ENCODE measurements at places on chromosomes 3 and 15.

- DNase-seq: no peak
Observed at GRCh38 chr15:91973481-91973880, 120.0 kb downstream of the SLCO3A1 start.

DNA sequence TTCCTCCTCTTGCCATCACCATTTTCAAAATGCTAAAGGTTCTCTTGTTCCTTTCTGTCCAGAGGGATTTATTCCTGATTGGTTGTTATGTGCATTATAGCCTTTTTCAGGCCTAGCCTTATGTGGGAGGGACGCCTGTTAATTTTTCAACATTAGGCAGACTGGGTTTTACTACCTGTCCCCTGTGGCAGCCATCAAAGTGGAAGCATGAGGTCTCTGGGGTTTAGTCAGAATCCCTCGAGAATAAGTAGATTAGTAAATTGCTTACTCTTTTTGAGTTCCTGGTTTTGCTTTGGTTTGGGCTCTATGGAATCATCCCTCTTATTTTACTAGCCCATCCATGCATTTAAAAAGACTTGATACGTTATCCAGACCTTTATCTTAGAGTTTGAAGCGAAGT, 32.4 kb downstream of the PAK2 start:
- DNase-seq: no peak

DNA sequence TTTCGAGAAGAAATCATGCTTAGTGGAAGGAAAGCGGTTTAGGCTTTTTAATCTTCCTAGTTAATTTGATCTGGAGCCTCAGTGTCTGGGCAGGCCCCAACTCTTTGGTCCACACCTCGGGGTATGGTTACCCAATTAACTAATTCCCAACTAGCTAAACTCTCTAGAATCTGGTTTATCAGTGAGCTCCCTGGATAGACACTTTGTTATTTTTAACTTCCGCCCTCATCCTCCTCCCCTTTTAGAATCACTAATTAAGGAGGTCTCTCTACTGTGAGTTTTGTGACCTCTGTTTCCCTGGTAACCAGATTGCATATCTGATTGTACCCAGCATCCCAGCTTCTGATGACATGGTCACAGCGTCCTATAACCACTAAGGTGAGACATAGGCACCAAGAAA, 112.2 kb downstream of the RARB start:
- DNase-seq: no peak

- DNase-seq: no peak
Observed at GRCh38 chr3:126517986-126518778, 609 bp upstream of the UROC1 start.

DNA sequence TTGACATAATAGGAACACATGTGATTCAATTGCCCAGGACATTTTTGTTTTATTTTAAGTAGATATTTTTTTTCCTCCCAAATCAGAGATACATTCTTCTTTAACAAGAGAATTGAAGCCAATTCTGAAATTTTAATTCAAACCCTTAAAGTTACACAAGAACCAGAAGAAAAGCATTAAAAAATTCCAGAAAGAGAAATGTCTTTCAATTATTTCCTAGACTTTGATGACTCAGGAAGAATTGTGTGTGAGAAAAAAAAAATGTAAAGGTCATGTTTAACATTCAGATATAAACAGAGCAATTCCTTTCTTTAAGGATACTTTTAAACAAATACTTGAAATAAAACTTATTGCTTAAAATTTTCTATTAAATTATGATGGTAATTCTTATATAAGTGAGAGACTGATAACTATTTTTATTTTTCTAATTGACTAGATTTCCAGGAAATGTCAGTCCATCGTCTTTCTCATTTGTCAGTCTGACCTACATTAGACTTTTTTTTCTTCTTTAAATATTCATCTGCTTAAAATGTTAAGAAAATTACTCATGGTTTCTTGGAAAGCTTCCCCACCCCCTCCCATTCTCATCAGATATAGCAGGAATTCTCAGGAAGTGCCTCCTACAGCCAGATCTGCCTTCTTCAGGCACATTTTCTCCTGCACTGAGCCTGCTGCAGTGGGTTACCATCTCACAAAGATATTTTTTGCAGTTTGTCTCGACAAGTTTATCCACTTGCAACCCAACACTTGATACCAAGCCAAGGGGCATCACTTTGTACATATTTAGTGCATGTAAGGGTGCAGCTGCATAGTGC, 261.8 kb upstream of the CBLB start:
- DNase-seq: no peak

DNA sequence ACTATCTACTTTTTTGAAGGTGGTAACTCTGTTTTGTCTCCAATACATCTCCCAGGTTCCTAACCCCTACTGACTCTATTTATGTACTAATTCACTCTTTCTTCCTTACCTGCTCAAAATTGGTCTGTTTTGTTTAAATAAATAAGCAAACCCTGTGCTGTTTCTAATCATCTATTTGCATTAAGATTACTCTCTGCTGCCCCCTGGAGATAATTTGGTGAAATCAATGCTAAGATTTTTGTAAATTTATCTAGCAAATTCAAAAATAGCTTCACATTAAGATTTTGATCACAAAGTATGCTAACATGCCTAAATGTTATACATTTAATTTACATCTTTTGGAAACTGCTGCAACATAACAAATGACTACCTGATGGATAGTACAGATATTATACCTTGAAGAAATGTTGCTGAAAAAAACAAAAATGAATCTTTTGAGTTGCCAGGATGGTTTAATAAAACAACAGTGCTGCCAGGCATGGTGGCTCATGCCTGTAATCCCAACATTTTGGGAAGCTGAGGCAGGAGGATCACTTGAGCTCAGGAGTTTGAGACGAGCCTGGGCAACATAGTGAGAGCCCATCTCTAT, 4.4 kb upstream of the CD200R1 start:
- no peak for DNase-seq

DNA sequence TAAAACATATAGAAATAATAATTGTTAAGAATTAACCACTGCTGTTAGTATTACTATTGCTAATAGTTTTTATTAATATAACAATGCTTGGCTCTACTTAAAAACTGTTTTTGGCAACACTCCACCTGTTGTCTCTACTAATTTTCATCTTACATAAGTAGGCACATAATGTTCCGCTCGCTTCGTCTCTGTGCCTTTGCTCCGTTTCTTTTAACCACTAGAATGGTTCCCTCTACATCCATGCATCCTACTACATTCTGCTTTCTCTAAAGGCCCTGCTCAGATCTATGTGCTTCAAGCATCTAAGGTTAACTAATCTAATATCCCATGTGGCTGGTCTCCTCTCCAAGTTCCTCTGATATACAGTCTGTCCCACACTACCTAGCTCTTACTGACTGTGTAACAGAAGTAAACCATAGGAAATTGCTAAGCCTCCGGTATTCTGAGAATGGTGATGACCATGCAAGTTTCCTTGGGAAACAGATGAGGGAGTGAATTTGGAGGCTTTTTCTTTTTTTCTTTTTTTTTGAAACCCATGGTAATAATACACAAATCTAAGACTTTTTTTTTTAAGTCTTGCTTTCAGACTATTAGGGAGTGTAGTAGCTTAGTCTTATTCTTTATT, 138.3 kb downstream of the P3H2 start:
- no peak for DNase-seq

DNA sequence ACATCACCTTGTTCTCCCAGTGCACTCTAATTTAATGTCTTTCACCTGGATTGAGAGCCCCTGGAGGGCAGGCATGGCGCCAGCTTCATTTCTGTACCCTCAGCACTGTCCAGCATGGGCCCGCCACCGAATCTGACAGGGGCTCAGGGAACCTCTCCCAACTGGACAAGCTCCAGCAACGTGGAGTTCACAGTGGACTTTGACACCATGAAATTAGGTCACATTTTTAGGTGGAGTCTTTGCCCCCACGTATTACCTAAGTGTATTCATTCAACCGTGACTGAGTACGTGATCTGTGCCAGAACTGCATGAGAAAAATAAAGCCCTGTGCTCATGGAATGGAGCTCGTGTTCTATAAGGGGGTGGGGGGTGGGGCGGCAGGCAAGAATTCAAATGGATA, 94.1 kb upstream of the ATP2B2 start:
- DNase-seq: no peak

DNA sequence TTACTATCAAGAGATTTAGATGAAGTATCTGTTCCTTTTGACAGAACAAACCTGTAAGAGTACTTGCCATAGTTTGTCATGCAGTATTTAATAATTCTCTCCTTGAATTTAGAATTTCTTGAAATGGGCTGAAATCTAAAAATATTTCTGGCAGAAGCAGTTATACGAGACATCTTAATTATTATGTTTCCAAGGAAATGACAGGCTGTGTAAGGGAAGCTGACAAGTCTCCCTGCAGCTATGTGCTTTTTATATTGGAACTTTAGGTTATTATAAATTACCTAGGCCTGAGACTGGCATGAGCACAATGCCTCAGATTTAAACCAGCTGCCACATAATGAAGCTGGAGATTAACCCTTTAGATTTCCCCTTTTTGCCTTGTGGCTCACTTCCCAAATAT, 365.0 kb upstream of the EPHA6 start:
- no peak for DNase-seq

DNA sequence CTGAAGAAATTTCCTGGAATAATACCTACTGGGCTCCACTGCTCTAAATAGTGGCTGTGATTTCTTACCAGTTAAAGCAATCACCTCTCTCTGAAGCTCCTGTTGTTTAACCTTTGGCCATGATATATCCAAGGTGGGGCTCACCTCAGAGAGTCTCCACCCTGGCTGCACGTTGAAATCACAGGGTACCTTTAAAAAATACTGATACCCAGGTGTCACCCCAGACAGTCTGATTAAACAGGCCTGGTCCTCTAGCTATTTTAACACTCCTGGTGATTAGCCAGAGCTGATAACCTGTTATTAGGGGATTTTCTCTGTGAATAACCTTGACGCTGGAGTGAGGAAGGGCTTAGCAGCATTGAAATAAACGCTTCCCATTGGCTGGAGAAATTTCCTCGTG, 22.3 kb upstream of the ZBTB38 start:
- no peak for DNase-seq

- no peak for DNase-seq
Observed at GRCh38 chr3:69364354-69364753, 21.5 kb downstream of the FRMD4B start.

- no peak for DNase-seq
Observed at GRCh38 chr15:56815247-56815646, 81.9 kb upstream of the ZNF280D start.

DNA sequence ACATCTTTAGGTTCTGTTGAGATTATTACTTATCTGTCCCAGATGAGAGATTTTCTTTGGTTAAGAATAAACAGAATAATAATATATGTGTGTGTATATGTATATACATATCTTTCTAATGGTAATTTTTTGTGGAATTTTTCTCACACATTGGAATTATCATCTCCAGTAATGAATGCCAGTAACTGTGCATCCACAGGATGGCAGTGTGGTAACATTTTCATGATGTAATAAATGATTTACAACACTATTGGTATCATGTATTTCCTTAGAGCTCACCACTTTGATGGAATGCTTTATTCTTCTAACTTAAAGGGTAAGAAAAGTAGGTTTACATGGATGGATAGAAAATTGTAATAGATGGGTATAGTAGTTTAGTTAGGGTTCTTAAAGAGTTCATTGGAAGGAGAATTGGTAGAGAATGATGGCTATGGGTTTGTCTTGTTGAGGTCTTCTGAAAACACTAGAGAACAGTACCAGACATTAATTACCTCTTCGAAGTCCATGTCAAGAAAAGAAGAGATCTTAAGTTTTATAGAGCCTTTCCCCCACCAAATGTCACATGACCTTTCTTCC, 78.1 kb downstream of the STT3B start:
- DNase-seq: no peak

DNA sequence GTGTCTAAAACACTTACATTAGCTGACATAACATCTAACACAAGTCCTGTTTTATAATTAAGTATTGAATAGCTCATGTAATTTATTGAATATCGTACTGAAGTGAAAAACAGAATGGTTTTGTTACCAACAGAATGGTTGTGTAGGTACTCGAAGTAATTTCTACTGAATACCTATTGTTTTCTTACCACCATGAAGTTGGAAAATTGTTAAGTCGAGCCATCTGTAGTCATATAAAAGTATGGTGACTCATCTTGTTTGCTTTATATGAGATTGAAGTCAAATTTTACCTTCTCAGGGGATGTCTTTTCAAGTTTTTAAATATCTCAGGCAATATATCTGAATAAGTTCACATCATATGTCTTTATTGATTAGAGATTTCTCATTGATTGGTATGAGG, 37.6 kb downstream of the PIAS1 start:
- no peak for DNase-seq

DNA sequence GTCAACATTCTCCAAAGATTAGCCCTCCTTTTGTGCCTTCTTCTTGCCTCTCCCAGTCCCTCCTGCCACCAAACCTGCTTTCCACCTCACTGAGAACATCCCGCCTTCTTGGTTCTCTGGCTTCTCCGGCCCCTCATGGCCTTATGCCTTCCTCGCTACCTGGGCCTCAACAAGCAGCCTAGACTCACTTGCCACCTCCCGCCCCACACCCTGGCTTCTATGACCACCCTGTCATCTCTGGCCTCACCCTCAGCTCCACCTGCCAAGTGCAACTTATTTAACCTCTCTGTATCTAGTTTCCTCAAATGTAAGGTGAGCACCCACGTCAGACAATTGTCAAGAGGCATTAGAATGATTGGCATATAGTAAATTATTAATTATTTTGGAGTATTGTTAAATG, 68.8 kb upstream of the MEX3B start:
- DNase-seq: no peak

- DNase-seq: no peak
Observed at GRCh38 chr3:54557538-54558428, 370.1 kb downstream of the LRTM1 start.

DNA sequence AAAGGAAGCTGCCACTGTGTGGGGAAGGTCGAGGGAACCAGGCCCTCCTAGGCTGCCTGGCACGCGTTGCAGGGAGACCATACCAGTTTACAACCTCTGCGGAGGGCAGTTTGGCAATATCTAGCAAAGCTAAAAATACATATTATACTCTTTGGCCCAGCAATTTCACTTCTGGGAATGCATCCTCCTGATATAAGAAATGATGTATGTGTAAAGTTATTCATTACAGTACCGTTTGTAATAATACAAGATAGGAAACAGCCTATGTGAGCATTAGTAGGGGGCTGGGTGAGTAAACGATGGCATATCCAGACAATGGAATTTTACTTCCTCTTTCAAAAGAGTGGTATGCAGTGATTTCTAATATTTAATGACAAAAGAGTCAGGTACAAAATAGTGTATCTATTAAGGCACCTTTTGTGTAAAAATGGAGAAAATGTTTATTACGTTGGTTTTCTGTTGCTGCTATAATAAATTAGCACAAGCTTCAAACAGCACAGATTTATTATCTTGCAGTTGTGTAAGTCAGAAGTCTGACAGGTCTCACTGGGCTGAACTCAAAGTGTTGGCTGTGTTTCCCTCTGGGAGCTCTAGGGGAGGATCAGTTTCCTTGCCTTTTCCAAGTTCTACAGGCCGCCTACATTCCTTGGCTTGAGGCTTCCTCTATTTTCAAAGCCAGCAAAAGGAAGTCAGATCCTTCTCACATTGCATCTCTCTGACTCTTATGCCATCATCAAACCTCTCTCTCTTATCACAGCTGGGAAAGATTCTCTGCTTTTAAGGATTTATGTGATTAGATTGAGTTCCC, 9.0 kb downstream of the APOD start:
- peak; percentile 32 for DNase-seq

- DNase-seq: no peak
Observed at GRCh38 chr15:83250781-83251180, 33.7 kb downstream of the BNC1 start.
